ENCODE measurements at places on chromosomes 5 and 9.

GRCh38 chr5:97547999-97548738, 365.1 kb upstream of the RIOK2 start:
- no peak for DNase-seq

DNA sequence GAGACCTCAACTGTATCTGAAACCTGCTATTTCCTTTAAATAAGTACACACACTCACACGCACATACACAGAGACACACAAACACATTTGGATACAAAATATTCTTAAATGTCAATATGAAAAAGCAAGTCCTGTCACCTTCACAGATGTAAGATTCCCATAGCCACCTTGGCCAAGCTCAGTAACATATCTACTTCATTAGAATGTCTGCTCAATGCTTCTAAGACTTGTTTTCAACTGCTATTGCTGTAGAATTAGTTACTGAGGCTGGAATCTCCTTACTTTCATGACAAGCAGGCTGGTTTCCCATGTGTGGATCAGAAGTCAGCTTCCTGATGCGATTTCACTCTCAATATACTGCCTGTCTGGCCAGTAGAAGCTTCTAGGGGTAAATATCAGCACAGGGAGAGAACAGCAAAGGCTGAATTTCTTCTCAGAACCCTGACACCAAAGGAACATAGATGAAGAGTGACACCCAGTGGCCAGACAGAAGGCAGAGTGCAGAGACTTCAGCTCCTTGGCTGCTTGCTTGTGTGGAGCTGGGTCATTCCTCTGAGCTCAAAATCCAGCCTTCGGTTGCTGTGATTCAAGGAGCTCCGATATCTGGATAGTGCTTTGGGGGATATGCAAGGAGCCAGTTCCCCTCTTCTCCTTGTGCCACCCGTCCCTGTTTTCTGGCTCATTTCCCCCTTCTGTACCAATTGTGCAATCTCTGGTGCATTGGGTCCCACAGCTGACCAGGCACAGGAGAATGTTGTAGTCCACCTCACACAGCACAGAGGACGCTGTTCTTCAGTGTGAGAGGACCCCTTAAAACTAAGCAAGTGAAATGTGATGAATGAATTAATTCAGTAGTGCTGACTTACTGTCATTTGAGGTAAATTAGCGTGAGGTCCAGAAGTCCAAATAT, 26.6 kb upstream of the ABLIM3 start:
- DNase-seq, result peak; percentile 56

- DNase-seq, result no peak
These were observed 1.3 kb upstream of the EBF1 start for GRCh38 chr5:159100782-159101646.

DNA sequence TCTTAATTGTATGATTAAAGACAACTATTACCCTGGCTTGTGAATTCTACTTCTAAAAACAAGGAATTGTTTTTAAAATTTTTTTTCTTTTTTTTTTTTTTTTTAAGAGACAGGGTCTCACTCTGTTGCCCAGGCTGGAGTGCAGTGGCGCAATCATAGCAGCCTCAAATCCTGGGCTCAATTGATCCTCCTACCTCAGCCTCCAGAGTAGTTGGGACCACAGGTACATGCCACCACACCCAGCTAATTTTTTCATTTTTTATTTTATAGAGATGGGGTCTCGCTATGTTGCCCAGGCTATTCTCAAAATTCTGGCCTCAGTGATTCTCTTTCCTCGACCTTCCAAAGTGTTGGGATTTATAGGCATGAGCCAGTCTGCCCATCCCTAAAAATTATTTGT, 62.3 kb downstream of the HABP4 start:
- no peak for DNase-seq

Data from HTR-8/SVneo (cell line).